ENCODE measurements at places on chromosomes 11 and 22. TPM values are rescaled to one million over a fixed set of nuclear protein-coding genes. Genes with fewer than 3 reads are reported as not detected.

The SORL1 gene
- 0.48 TPM for total RNA-seq

DNA sequence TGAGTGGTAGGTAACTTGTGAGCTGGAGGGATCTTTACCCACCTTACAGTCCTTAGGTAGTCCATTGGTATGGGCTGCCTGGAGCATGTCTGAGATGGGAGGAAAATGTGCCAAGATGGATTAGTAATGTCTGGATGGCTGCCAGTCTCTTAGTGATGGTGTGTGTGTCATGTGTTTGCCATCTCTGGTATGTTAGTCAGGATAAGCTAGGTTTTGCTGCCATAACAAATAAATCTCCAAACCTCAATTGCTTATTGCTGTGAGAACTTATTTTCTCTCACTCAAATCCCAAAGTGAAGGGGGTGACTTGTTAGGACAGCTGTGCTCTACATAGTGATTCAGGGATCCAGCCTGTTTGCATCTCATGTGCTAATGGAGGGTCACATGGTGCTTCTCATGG is 40.9 kb upstream of the MYEOV start:
- H3K36me3 ChIP-seq = peaks cover 35% of the 10 kb centered on the region
- DNase-seq = peak; percentile 76
- H3K4me1 ChIP-seq = peaks cover 11% of the 10 kb centered on the region
- H3K27ac ChIP-seq = no peak overlapping the region
- no peak overlapping the region for H3K4me3 ChIP-seq

GRCh38 chr22:28771195-28771791 is 1.2 kb upstream of the CCDC117 start:
- no peak overlapping the region for H3K4me3 ChIP-seq
- DNase-seq = no peak
- H3K27me3 ChIP-seq = peaks cover 2% of the 10 kb centered on the region
- no peak overlapping the region for H3K27ac ChIP-seq
- peaks cover 18% of the 10 kb centered on the region for H3K4me1 ChIP-seq
- H3K36me3 ChIP-seq = peaks cover 16% of the 10 kb centered on the region

The MLC1 gene
- total RNA-seq = not detected

- DNase-seq = peak; percentile 58
- peak overlapping the region; percentile 68 for H3K4me3 ChIP-seq
- peaks cover 71% of the 10 kb centered on the region for H3K4me1 ChIP-seq
- H3K36me3 ChIP-seq = peaks cover 54% of the 10 kb centered on the region
- peak overlapping the region; percentile 82 for H3K27ac ChIP-seq
- H3K27me3 ChIP-seq = peaks cover 87% of the 10 kb centered on the region
Measured at GRCh38 chr11:65448418-65449105, 26.0 kb downstream of the NEAT1 start.

GRCh38 chr22:31829505-31829904 is 75.7 kb downstream of the DEPDC5 start:
- H3K27ac ChIP-seq = peak overlapping the region; percentile 90
- H3K27me3 ChIP-seq = peaks cover 4% of the 10 kb centered on the region
- peak; percentile 93 for DNase-seq
- peak overlapping the region; percentile 78 for H3K4me3 ChIP-seq
- H3K4me1 ChIP-seq = peaks cover 39% of the 10 kb centered on the region

DNA sequence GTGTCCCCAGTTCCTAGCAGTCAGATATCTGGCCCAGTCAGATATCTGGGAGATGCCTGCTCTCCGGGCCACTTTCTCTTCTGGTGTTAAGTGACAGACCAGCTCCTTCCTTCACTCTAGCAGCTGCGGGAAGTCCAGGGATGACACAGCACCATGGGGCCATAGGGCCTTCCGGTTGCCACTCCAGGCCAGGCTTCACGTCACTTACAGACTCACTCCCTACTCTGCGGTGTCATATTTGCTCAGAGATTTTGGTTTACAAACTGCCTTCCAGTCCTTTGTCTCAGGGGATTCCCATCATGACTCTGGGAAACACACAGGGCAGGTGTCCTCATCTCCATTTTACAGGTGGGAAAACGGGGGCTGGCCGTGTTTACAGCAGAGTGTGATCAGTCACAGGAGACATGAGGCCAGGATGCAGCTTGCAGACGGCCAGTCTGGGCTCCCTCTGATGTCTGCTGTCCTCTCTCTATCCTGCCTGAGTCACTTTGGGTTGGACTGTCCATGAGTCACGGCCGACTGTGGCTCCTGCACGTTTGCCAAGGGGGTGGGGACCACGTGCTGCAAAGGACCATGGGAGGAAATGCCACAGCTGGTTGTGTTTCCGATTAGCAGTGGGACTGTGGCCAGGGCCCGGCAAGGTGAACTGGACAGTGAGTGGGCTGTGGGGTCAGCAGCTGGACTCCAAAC is 8.2 kb upstream of the TBC1D22A start:
- peak; percentile 98 for DNase-seq
- H3K36me3 ChIP-seq = peaks cover 16% of the 10 kb centered on the region
- H3K4me1 ChIP-seq = peaks cover 48% of the 10 kb centered on the region
- H3K27me3 ChIP-seq = peaks cover 3% of the 10 kb centered on the region

The KRTAP5-1 gene
- not detected for total RNA-seq

DNA sequence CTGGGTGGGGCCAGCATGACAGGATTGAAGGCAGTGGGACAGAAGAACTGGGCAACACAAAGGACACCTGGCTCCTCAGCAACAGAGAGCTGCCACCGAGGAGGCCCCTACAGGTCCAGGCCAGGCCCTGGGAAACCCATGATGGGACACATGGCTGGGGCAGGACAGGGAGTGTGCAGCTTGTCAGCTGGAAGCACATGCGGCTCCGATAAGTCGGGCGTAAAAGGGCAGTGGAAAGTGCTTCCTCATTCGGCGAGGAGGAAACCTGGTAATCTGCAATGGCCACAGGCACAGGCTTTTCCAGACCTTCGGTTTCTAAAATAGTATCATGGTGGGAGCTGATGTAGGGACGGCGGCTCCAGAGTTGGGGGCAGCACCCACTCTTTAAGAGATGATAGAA is 16.5 kb downstream of the GNAZ start:
- no peaks in the 10 kb centered on the region for H3K4me1 ChIP-seq
- no peak overlapping the region for H3K27ac ChIP-seq
- no peaks in the 10 kb centered on the region for H3K36me3 ChIP-seq
- peaks cover 7% of the 10 kb centered on the region for H3K27me3 ChIP-seq

GRCh38 chr11:65722261-65722660 is 1.7 kb upstream of the RNASEH2C start:
- peaks cover 18% of the 10 kb centered on the region for H3K4me1 ChIP-seq
- H3K4me3 ChIP-seq = no peak overlapping the region
- no peak overlapping the region for H3K27ac ChIP-seq

DNA sequence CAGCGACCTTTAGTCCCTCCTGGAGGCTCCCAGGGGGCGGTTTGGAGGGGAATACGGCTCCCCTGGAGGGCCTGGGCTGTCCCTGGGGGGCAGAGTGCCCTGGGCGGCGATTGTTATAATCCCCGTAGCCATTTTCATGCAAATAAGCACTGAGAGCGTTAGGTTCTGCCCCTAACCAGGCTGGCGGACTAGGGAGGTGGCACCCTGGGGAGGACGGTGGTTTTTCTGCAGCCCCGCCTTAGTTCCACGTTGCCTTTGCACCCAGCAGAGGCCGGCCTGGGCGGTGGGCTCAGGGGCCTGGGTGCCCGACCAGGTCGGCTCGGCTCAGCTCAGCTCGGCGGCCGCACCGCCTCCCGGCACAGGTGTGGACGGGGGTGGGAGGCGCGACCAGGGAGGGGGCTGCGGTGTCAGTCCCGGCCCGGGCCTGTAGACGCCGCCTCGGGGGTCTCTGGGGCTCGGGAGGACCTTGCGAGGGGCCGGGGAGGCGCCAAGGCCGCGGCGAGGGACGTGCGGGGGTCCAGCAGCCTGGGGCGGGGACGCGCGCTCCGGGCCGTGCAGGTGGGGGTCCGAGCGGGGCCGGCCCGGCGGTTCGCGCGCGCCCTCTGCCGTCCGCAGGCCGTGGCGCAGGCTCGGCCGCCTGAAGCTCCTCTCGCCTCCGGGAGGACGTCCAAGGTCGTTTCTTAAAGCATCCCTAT is 2.3 kb upstream of the DUSP8 start:
- peaks cover 20% of the 10 kb centered on the region for H3K27me3 ChIP-seq
- peaks cover 10% of the 10 kb centered on the region for H3K36me3 ChIP-seq
- H3K27ac ChIP-seq = no peak overlapping the region
- no peak for DNase-seq
- H3K4me1 ChIP-seq = no peaks in the 10 kb centered on the region

GRCh38 chr11:64652586-64653387 is 61.8 kb downstream of the SLC22A12 start:
- DNase-seq = peak; percentile 54
- H3K36me3 ChIP-seq = no peaks in the 10 kb centered on the region
- no peak overlapping the region for H3K4me3 ChIP-seq

DNA sequence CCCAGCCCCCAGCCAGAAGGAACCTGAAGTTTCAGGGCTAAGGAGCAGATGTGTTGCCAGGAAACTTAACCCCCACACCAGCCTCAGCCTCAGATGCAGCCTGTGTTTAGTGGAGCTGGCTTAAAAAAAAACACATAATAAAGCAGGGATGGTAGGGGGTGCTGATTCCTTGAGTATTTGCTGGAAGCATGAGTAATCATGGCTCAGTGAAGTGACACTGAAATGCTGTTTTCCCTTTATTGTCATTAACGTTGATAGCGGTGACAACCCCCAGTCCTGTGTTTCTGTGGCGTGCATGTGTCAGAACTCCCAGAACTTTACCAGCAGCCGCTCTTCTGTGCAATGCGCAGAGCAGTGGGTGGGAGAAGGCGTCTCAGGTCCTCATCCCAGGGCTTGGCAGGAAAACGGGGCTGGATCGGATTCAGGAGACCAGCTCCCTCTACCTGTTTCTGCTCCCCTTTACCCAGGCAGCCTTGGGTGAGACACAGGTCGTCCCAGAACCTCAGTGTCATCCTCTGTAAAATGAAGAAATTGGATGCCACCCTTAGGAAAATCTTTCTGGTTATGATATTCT is 1282.1 kb downstream of the TBC1D22A start:
- no peak overlapping the region for H3K4me3 ChIP-seq
- peaks cover 3% of the 10 kb centered on the region for H3K27me3 ChIP-seq

DNA sequence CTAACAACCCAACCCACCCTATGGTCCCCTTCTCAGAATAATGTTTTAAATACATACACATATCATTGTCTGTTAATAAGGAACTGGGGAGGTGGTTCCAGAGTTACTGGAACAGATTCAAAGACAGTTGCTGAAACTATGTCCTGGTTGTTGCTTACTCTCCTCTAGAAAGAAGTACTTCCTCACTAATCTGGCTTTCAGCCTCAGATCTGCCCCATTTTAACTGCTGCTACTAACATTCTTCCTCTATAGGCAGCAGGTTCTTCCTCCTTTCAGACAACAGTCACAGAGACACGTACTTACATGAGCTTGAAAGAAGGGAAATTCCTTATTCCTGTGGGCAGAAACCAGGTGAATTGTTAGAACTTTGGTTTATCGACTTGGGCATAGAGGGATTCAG is 8.1 kb upstream of the NEU3 start:
- no peak overlapping the region for H3K4me3 ChIP-seq
- H3K27ac ChIP-seq = no peak overlapping the region
- no peak for DNase-seq
- H3K4me1 ChIP-seq = no peaks in the 10 kb centered on the region
- peaks cover 2% of the 10 kb centered on the region for H3K27me3 ChIP-seq
- H3K36me3 ChIP-seq = peaks cover 19% of the 10 kb centered on the region

DNA sequence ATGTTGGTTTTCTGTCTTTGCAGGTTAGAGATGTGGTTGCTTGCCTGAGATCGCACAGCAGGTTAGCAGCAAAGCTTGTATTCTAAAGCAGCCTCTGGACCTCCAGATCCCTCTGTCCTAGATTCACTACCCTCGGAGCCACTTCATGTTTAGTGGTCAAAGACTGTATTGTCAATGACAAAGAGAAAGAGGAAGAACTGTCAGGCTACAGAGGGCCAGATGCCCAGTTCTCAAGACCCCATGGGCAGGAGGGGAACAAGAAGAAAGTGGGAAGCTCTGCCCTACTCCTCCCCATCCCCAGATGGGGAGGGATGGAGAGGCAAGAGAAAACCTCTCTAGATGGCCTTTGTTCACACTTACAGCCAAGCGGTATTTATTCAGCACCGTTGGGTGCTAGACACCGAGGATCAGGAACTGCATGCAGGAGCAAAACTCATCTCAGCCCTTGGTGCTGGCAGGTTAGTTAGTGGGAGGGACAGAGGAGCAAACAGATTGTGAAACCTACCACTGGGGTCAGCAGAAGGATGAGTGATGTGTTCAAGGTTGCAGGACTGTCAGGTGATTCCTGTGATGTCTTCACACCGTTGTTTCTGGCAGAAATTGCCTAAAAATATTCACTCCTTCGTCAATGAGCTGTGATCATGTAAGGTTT is 38.3 kb upstream of the PTPRJ start:
- DNase-seq = no peak
- H3K27ac ChIP-seq = no peak overlapping the region
- no peak overlapping the region for H3K4me3 ChIP-seq
- no peaks in the 10 kb centered on the region for H3K27me3 ChIP-seq

The NRXN2 gene
- not detected for total RNA-seq

The MPPED1 gene
- not detected for total RNA-seq

The ENTHD1 gene
- not detected for total RNA-seq

GRCh38 chr11:9081153-9081552 is 10.2 kb downstream of the SCUBE2 start:
- DNase-seq = no peak
- H3K27ac ChIP-seq = no peak overlapping the region
- no peak overlapping the region for H3K4me3 ChIP-seq
- no peaks in the 10 kb centered on the region for H3K36me3 ChIP-seq

DNA sequence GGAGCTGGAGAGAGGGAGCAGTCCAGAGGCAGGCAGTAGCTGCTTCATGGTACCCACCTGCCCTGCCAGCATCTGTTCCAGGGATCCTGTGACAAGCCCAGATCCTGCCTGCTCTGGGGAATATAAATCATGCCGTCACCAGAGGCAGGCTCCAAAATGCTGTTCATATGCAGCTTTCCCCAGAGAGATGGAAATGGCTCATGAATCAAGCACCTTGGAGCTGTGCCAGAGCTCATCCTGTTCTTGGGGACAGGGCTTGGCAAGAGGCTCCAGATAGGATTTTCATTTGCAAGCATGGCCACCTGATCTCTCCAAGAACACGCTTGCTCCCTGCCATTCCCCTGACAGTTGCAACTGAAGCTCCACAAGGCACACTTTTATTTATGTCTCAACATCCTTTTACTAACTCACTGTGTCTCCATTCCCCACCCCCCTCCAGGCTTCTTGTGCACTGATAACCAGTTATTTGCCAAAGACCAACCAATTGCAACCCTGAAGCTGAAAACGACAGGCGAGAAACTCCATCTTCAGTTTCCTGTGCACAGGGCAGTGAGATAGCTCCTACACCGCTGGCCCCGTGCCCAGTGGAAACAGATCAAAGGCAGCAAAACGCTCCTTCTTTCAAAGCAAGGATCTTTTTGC is 115.8 kb upstream of the PITPNB start:
- H3K36me3 ChIP-seq = peaks cover 5% of the 10 kb centered on the region
- no peak overlapping the region for H3K4me3 ChIP-seq
- no peak overlapping the region for H3K27ac ChIP-seq
- H3K4me1 ChIP-seq = peaks cover 13% of the 10 kb centered on the region

DNA sequence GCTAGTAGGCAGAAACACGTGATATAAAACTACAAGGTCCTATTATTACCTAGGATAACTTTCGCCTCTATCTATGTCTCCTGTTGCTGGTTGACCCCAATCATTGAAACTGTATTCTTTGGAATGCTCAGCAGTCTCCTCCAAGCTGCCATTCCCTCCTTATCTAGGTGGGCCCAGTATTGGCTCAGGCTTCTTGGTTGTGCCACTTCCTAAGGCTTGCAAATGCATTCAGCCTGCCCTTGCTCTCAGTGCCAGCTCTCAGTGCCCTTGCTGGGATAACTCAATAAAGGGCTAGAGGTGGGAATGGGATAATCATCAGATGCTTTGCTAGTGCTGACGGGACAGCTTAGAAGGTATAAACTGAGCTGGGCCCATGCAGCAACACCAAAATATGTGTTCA is 13.6 kb downstream of the CD44 start:
- H3K4me1 ChIP-seq = peaks cover 100% of the 10 kb centered on the region
- no peak for DNase-seq
- peak overlapping the region; percentile 65 for H3K27ac ChIP-seq
- H3K36me3 ChIP-seq = peaks cover 85% of the 10 kb centered on the region
- peaks cover 26% of the 10 kb centered on the region for H3K27me3 ChIP-seq
- H3K4me3 ChIP-seq = peak overlapping the region; percentile 64

The THRSP gene
- not detected for total RNA-seq

All from HFFc6 (cell line).